AG09319 (cell line): ENCODE measurements at places on chromosomes 16 and 17.
A peak's percentile ranks its signal among the peaks of the same experiment; 100 is the strongest.

DNA sequence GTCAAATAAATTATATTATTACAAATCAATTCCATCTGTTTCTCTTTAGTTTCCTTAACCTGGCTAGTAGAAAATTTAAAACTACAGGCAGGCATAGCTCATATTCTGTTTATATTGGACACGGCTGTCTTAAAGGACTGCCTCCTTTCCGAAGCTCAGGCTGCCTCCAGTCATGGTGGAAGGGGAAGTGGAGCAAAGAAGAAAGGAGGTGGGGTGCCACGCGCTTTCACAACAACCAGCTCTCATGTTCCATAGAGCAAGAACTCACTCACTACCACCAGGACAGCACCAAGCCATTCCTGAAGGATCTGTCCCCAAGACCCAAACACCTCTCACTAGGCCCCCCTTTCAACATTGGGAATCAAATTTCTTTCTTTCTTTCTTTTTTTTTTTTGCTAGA lies 149.3 kb upstream of the KCNJ18 start:
- DNase-seq, result no peak

GRCh38 chr17:68182011-68182306 lies 65.9 kb upstream of the AMZ2 start:
- DNase-seq, result no peak

- DNase-seq, result no peak
Measured at GRCh38 chr17:65537845-65538674, 23.4 kb downstream of the AXIN2 start.

DNA sequence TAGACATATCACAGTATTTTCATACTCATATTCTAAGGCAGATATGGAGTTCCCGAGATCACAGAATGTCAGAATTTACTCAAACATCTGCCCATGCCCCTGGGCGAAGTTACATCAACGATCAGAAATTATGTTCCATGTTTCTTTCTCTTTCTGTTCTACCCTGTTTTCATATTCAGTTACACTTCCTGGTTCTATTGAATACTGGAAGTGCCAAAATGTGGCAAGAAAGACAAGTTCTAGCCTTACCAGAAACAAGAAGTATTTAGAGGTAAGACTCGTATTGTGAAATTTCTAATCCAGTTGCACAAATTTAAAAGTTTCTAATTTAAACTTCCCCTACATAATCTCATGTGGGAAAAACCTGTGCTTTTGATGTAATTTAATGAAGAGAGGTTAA lies 36.1 kb downstream of the KCNJ2 start:
- DNase-seq, result no peak

DNA sequence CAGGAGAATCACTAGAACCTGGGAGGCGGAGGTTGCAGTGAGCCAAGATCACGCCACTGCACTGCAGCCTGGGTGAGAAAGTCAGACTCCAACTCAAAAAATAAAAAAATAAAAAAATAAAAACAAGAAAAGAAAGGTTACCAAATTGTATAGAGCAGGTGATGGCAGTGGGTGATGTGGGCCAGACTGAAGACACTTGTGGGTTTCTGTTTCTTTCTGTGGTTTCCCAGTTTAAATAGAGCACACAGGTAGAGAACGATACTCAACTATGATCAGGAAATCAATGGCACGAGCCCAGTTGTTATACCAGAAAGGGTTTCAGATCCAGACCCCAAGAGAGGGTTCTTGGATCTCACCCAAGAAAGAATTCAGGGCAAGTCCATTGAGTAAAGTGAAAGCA lies 32.6 kb downstream of the NUBP1 start:
- DNase-seq, result no peak

DNA sequence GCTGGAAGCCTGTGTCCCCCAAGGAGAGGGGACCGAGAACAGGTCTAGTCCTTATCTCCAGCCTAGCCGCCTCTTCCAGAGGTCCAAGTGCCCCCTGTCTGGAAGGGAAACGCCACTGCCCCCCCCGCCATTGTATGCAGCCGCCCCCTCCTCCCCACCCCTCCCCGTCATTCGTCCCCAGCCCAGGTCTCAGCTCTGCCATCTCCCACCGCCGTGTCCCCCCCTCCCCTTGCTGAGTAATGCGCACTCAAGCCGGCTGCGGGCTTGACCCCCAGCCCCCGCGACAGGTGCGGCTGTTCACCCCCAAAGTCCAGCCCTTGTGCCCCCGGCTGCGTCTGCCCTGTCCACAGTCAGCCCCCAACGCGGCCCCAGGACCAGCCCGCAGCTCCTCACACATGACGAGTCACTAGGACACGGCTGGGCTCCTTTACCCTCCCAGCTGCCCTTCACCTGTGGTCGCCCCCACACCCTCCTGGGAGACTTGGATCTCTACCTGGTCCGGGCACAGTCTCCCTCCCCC lies 622 bp downstream of the GPRC5B start:
- DNase-seq, result no peak

GRCh38 chr17:41976142-41976768 lies 9.7 kb downstream of the CNP start:
- peak; percentile 31 for DNase-seq

GRCh38 chr16:66240631-66241395 lies 125.7 kb upstream of the CDH5 start:
- DNase-seq, result no peak

GRCh38 chr16:70496513-70496912 lies 26.8 kb downstream of the COG4 start:
- DNase-seq, result no peak

DNA sequence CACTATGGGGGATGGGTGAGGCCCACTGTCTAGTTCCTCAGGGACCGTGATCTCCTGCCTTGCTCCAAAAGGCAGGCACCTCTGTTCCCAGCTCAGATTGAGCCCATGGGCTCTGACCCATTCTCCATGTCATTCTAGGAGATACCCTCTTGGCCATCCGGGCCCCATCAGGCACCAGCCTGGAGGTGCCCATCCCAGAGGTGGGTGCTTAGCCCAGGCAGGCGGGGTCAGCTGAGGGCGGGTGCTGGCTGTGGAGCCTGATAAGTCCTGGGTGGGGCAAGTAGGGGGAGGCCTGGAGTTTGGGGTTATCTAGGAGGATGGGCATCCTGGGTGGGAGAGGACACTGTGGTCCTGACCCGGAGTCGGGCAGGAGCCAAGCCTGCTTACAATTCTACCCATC lies 2.3 kb downstream of the E2F4 start:
- DNase-seq, result no peak

DNA sequence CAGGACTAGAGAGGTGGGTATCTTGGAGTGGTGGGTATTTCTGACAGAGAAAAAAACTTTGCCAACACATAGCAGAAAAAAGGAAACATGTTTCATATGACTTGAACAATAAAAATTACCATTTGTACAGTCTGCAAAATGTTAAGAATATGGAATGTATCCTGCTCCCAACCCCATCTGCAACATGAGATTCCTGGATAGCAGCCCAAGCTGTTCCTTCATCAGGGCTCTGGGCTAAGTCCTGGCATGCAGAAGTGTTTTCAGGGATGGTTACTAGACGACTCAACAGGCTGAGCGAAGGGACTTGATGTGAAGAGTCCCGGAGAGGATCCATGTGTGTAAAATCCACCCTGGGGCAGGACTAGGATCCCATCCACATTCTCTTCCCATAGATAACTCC lies 121.0 kb upstream of the IRX3 start:
- peak; percentile 39 for DNase-seq

DNA sequence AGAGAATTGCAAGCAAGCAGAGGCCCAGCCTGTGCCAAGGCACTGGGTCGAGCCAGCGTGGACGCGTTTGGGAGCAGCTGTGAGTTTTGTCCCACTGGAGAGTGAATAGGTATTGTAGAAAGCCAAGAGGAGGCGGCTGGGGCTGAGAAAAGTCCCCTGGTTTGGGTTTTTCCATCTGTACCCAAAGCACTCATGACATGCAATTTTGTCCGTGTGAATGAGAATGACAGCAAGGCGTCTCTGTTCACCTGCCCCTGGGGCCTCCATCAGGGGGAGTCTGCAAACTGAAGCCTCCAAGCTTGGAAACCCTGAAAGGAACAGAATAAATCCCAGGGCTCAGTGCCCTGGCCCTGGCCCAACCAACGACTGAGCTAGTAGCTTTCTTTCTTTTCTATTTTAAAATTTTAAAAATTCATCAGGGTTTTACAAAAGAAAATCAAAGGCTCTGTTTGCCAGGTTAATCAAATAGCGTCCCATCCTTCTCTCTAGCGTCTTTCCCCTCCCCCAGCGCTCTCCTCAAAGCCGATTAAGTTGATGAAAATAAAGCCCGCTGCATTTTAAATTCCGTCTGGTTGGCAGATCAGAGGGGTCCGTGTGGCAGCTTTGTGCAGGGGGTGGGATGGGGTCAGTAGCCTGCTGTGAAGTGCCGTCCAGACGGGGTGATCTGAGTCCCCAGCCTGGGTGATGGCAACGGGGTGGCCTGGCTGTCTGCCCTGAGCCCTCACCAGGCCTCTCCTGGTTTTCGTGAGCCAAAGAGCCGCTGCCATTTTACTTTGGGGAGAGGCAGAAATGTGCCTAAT lies 171.0 kb downstream of the KATNIP start:
- DNase-seq, result no peak

GRCh38 chr16:24990803-24991202 lies 24.4 kb downstream of the ARHGAP17 start:
- DNase-seq, result no peak

DNA sequence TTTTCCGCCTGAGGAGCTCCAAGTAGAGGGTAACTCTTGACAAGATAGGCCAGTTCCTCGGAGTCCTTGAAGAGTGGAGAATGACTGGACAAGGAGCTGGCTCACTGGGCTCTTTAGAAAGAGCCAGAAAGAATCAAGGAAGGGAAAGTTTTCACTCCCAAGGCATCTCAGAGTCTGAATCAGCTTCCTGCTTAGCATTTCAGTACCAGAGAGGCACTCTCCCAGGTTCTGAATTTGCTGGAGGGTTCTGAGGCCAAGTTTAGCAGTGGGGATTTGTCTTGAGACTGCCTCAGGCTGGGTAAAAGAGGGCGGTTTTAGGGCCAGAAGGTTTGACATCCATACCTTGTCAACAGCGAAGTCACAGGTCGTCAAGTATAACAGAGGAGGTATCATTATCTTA lies 25.5 kb downstream of the GP2 start:
- no peak for DNase-seq

DNA sequence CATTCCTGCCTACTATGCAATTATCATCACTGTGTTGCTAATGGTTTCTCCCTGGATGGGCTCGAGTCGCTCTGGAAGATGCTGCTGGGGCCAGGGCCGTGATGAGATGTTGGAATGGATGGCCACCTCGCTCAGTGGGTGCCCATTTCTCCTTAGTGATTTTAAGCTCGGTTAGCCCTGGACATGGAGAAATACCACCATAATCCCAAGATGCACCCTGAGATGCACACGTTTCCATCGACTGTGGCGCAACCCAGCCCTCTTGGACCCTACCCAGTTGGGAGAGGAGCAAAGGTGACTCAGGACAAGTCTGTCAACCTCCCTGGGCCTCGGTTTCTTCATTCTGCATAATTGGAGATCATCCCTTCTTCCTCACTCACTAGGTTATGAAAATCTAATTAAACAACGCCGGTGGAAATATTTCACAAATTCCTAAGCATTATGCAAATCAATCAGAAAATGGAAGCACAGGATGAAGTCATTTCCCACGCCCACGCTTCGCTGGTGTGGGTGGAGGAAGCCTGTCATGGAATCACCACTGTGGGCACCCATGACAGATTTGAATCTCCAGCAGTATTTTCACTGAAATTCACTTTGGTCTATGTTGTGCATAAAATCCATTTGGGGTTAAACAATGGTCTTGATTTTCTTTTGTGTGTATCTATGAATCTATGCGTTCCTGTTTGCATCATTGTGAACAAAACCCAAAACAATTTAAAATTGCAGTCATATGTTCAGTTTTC lies 195.2 kb downstream of the AXIN2 start:
- DNase-seq, result no peak

GRCh38 chr17:14641117-14641516 lies 340.2 kb downstream of the HS3ST3B1 start:
- no peak for DNase-seq

- no peak for DNase-seq
Measured at GRCh38 chr17:56679115-56679776, 85.7 kb downstream of the NOG start.

- DNase-seq, result no peak
Measured at GRCh38 chr16:48446534-48446920, 61.3 kb upstream of the SIAH1 start.

GRCh38 chr16:21626659-21627277 lies 25.6 kb downstream of the IGSF6 start:
- peak; percentile 75 for DNase-seq

GRCh38 chr17:2656283-2656682 lies 55.3 kb downstream of the CLUH start:
- no peak for DNase-seq

DNA sequence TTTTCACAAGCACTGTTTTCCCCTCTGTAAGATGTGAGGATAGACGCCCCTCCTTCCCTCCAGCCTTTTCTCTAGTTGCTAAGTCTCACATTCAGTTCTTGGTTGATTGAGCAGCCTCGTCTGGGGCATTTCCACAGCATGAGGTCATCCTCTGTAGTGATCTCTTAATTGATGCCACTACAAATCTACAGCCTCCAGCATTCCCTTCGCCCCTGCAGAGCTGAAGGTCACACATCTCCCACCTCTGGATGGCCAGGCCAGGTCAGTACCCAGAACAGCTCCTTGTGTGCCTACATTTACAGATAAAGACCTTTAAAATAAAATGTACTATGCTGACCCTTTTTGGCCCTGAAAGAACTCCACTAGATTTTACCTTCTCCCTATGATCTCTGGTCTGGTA lies 32.5 kb upstream of the CDH11 start:
- DNase-seq, result no peak

GRCh38 chr16:13098536-13098935 lies 197.1 kb downstream of the SHISA9 start:
- no peak for DNase-seq

DNA sequence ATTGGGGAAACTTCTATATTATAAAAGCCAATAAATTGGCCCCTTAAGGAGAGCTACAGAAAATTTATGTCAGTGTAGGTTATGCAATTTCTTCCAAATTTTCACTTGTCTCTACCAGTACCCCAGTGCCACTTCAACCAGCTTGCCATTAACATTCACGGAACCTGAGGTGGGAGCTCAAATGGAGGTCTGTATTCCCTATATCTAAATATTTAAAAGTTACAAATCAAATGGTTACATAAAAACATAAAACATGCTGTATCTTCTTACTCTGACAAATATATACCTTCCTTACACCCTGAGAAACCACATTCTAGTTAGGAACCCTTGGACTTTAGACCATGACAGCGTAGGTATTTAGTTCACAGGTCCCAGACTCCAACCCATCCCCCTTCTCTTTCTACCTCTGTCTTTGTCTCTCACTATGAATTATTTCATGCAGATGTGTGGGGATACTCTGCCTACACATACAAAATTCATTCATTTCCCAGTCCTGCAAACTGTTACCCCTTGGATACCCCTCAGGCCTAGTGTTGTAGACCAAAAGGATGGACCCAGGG lies 127.8 kb upstream of the PMFBP1 start:
- no peak for DNase-seq

- DNase-seq, result no peak
Measured at GRCh38 chr16:54921206-54921824, 9.3 kb upstream of the IRX5 start.

GRCh38 chr17:40538019-40538935 lies 27.0 kb downstream of the CCR7 start:
- DNase-seq, result no peak

DNA sequence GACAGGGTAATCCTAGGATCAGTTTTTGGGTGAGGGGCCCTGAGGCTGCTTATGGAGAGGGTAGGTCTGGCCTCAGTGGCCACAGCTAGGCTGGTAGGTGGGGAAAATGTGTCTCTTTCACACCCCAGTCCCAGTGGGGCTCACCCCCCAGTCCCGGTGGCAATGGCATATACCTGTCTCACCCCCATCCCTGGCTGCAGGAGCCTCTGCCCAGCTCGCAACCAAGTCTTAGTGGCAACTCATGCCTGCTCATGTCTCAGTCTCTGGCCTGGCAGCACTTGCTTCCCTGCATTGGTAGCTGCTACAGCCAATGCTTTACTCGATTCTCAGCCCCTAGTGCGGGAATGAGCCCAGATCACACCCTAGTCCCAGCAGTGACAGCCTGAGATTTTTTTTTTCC lies 221.5 kb downstream of the BCAS3 start:
- no peak for DNase-seq
